Activated effector memory CD4-positive, alpha-beta T cell treated with anti-CD3 and anti-CD28 coated beads, Interleukin-2, amount 50 U/mL, for 16 hours (primary cell): ENCODE measurements at places on chromosomes 3 and 15.

GRCh38 chr3:127729556-127730056 lies 56.9 kb downstream of the ABTB1 start:
- no peak for DNase-seq

DNA sequence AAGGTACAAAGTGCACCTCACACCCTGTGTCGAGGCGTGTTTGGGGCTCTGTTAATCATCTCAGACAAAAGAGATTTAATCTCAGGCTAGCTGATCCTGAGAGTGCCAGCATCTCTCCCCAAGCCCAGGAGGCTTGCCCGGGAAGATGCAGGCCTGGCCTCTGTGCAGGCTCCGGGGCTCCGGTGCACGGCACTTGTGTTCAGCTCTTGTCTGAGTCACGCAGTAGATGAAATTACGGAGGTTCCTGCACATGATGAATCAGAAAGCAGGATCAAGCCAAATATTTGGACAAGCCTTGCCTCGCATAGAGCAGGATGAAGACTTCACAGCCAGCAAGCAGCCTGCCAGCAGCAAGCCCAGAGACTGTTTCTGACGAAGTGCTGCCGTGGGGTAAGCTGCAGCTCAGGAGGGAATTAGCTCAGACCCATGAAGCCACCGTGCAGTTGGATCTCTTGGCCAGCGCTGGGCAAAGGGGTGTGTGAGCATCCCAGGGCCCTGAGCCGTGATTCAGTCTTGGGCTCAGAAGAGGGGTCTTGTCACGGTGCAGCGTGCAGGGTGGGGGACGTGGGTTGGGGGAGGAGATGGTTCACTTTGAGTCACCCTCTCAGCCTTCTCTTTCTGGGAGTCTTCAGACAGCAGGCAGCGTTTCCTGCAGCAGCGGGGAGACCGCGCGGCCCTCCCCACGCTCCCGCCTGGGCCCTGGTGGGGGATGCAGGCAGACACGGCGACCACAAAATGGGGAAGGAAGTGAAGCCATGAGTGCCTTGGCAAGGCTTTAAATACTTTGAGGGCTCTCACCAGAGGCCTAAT lies 89.2 kb upstream of the MEF2A start:
- no peak for DNase-seq

GRCh38 chr3:15610082-15610759 lies 8.7 kb downstream of the BTD start:
- DNase-seq: no peak

GRCh38 chr3:3855056-3855455 lies 55.8 kb downstream of the LRRN1 start:
- DNase-seq: no peak

DNA sequence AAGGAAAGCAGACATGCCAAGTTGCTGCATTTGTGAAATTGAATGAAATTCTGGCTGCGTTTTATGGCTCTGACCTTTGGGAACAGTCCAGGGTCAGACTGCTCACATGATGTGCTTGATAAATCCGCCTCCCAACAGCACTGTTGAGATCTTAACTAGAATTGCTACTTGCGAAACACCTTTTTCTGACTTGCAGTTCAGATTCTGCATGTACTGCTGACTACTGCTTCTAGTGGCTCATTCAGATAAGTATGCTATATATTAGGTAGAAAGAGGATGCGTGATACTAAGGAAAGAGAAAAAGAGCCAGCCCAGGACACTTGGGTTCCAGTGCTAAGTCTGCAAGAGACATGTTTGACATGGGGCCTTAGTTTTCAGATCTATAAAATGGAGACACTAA lies 129.4 kb downstream of the LPP start:
- no peak for DNase-seq

- DNase-seq: no peak
These were observed 50.1 kb downstream of the CALML4 start for GRCh38 chr15:68154923-68155559.

- DNase-seq: no peak
These were observed 30.2 kb downstream of the DAG1 start for GRCh38 chr3:49500205-49500731.

GRCh38 chr3:125125821-125126245 lies 70.0 kb upstream of the HEG1 start:
- DNase-seq: no peak

GRCh38 chr15:41561777-41562145 lies 2.7 kb downstream of the TYRO3 start:
- DNase-seq: no peak

- DNase-seq: no peak
These were observed 4.9 kb upstream of the TBC1D5 start for GRCh38 chr3:17747174-17747889.

DNA sequence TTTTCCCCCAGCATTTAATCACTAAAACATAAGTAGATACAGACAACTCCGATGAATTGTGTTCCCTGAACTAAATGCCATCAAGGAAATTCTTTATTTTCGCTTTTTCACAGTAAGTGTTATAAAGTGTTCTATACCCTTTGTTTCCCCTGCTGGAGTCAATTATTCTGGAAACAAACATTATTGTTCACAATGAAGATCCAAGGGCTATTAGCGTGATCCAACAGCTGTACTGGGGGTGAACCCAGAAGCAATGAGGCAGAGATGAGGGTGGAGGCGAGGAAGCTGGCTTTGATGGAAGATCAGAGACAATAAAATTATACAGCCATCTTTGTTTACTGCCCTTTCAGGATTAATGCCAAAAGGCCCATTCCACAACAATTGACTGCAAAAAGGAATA lies 250.3 kb upstream of the IGF1R start:
- no peak for DNase-seq

- no peak for DNase-seq
These were observed 28.2 kb downstream of the ZNF662 start for GRCh38 chr3:42934111-42934510.

GRCh38 chr3:297585-297984 lies 101.0 kb downstream of the CHL1 start:
- no peak for DNase-seq

- no peak for DNase-seq
These were observed 165.6 kb downstream of the UBE2E2 start for GRCh38 chr3:23368731-23369130.

DNA sequence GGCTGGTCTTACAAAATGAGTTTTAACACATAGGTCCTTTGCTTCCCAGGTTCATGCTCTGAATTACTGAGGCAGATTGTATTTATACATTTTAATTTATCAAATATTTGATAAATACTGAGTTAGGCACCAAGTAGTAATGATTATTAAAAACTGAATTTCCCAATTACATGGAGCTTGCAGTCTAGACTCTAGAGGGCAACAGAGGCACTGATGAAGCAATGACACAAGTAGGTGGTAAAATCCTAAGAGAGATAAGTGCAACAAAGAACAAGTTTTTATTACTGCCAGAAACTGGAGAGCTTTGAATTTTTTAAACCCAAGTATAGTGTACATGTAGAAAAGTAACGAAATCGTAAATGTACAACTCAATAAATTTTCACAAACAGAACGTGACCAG lies 406.2 kb upstream of the RARB start:
- DNase-seq: no peak

DNA sequence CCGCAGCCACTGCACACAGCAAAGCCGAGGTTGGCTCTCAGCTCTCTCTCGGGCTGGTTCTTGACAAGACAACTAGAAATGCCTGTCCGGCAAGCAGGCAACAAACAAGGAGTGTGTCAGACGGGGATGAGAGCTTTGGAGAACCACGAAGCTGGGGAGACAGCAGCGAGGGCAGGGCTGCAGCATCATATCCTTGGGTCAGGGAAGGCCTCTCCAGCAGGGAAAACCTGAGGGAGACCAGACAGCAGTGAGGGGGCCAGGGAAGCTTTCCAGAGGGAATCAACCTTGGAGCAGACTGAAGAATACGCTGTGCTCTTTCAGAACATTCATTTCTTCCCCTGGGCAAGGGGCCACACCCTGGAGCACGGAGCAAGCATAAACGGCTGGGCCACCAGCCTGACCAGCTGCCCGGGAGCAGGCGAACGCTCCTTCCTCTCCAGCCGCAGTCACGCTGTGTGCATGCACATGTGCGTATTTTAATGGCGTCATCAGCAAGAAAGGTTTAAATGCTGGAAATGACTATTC lies 58.7 kb downstream of the CHSY1 start:
- DNase-seq: no peak

GRCh38 chr3:173930251-173930650 lies 532.7 kb downstream of the NLGN1 start:
- DNase-seq: no peak

- no peak for DNase-seq
These were observed 2.5 kb downstream of the IL1RAP start for GRCh38 chr3:190516416-190516815.

DNA sequence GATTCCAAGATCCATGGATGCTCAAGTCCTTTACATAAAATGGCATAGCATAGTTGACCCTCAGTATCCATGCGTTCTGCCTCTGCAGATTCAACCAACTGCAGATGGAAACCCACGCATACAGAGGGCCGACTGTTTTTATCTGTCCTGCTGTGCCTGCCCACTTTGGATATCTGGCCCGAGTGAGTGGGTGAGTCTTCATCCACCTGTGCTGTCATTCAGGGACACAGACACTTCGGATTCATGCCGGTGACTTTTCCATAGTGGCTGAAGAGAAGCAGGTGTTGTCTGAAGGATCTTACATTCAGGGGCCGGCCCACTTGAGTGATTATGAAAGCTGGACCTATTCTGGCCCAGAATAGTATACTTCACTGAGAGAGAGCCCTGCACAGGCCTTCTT lies 85.1 kb downstream of the RYR3 start:
- DNase-seq: no peak

DNA sequence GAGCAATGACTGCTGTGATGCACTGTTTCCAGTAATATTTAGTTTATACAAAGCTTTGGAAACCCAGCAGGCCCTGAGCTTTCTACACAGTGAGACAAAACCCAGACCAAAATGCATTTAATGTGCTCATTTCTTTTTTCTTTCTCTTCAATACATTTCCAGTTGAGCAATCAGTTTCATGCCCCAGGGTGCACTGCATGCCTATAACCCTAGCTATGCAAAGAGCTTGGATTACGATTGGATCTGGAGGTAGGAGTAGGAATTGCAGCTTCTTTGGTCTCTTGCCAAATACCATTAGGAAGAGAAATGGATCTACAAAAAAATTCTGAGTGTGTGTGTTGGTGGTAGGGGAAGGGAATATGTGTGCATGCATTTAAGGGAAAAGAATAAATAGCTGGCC lies 1001.4 kb downstream of the SQOR start:
- no peak for DNase-seq
